ENCODE measurements at places on chromosomes 3 and 15. TPM values are rescaled to one million over a fixed set of nuclear protein-coding genes. Genes with fewer than 3 reads are reported as not detected.

Gene GRAMD1C
- total RNA-seq: 1.0 TPM

Gene FOXB1
- not detected for total RNA-seq

Gene TM2D3
- total RNA-seq: 55.9 TPM

Gene P2RY13
- total RNA-seq: 1.2 TPM

Gene CHRNA5
- 2.2 TPM for total RNA-seq

Gene LTK
- 0.11 TPM for total RNA-seq

Gene LOXL1
- 25.8 TPM for total RNA-seq

Gene GP5
- not detected for total RNA-seq

Gene CCR3
- total RNA-seq: not detected

Gene COL6A6
- 1.2 TPM for total RNA-seq

Gene PLA2G4F
- 2.0 TPM for total RNA-seq

Gene PLSCR5
- total RNA-seq: not detected

Gene UTS2B
- 0.10 TPM for total RNA-seq

Gene GRAMD2A
- total RNA-seq: not detected

Gene BAHD1
- 16.9 TPM for total RNA-seq

Gene CHST2
- 1.6 TPM for total RNA-seq

Gene MRAS
- total RNA-seq: 252 TPM

Gene CKMT1B
- total RNA-seq: 0.68 TPM

Gene PRR20G
- not detected for total RNA-seq

Gene EIF5A2
- 7.4 TPM for total RNA-seq

Gene TF
- 0.24 TPM for total RNA-seq

Gene AADACL2
- total RNA-seq: not detected

Gene PIERCE2
- total RNA-seq: 4.5 TPM

Gene UBAP1L
- total RNA-seq: 1.9 TPM

Gene FETUB
- total RNA-seq: 0.36 TPM

Gene OXSR1
- total RNA-seq: 31.0 TPM

Gene CCDC39
- total RNA-seq: not detected

Gene GNAT1
- not detected for total RNA-seq

Gene TEX55
- total RNA-seq: not detected

Gene SEMA3G
- 16.5 TPM for total RNA-seq

Gene IGF1R
- total RNA-seq: 32.3 TPM

Gene FAM81A
- 10.1 TPM for total RNA-seq

Gene UBE2Q2
- total RNA-seq: 30.7 TPM

Gene CGNL1
- total RNA-seq: 42.7 TPM

Gene IMPDH2
- total RNA-seq: 52.7 TPM

Gene ACTRT3
- total RNA-seq: 0.34 TPM

Gene PHC3
- total RNA-seq: 63.5 TPM

Gene ISY1
- total RNA-seq: 32.1 TPM

Gene MOBP
- 0.07 TPM for total RNA-seq

Gene INAFM2
- total RNA-seq: 34.5 TPM

Gene LRTM1
- total RNA-seq: not detected

Gene WNT7A
- total RNA-seq: not detected

Gene C3orf70
- total RNA-seq: 1.4 TPM

Gene ZMYND10
- not detected for total RNA-seq

Gene SOX2
- not detected for total RNA-seq

Gene HYKK
- 6.2 TPM for total RNA-seq

Gene PLA2G4D
- not detected for total RNA-seq

Gene ZKSCAN7
- 2.1 TPM for total RNA-seq

Gene SCAANT1
- not detected for total RNA-seq

Gene RASL12
- 20.1 TPM for total RNA-seq

Gene GHSR
- not detected for total RNA-seq

Gene IQCB1
- 9.9 TPM for total RNA-seq

Gene THSD4
- total RNA-seq: 187 TPM

Gene DAZL
- not detected for total RNA-seq

Gene LRRC3B
- total RNA-seq: 0.51 TPM

Gene ADAM10
- 79.9 TPM for total RNA-seq

Gene COMMD4
- 34.9 TPM for total RNA-seq
